Activated naive CD8-positive, alpha-beta T cell treated with anti-CD3 and anti-CD28 coated beads, Interleukin-2, amount 10 ng/mL, durations not matched to agents 7 days and 5 days (primary cell): ENCODE measurements at places on chromosomes 7 and 10. TPM values are rescaled to one million over a fixed set of nuclear protein-coding genes. Genes with fewer than 3 reads are reported as not detected.

DNA sequence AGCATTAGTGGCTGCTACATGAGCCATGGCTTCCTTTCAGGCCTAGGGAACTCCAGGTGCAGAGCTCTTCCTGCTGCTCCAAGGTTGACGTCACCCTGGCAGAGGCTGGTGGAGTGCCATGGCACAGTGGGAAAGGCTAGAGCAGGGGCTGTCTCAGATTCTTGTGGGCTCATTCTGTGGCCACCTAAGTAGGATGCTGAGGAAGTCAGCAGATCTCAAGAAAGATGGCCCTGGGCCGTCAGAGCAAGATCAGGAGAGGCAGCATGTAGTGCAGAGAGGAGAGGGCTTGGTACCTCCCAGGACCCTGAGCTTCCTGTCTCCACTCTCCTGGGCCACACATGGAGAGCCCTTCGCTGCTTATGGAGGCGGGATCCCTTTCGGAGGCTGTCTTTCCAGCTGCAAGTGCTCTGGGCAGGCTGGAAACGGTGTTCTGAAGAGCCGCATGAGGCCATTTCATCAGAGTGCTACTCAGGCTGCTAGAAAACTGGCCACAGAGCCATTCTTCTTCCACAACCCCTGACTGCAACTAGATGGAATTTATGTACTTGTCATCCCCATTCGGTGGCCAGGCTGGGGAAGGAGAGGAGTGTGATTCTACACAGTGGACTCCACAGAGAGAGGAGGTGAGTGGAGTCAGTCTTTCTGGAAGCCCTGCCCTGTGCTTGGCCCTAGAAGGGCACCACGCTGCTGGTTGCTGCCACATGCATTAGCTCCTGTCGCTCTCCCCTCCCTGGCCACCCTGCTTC lies 304.2 kb downstream of the RPS24 start:
- no peak for DNase-seq

IFIT2 gene
- 18.5 TPM for total RNA-seq

GRCh38 chr10:6624392-6624791 lies 44.3 kb upstream of the PRKCQ start:
- no peak for DNase-seq

DNA sequence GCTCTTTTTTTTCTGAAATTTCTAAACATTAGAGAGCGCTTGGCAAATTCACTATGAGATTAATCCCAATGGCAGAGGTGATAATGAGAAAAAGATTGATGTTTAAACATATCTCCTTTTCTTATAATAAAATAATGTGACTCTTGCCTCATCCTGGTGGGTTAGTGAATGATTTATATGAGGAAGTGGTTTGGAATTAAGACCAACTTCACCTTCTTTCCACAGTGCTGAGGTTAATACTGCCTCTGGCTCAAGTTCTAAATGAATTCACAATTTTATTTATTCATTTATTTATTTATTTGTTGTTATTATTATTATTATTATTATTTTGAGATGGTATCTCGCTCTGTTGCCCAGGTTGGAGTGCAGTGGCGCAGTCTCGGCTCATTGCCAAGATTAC lies 40.5 kb upstream of the ADO start:
- DNase-seq: no peak

- no peak for DNase-seq
These were observed 28.8 kb downstream of the ABI1 start for GRCh38 chr10:26831936-26832335.

GRCh38 chr10:23912884-23913404 lies 296.0 kb upstream of the KIAA1217 start:
- no peak for DNase-seq

DNA sequence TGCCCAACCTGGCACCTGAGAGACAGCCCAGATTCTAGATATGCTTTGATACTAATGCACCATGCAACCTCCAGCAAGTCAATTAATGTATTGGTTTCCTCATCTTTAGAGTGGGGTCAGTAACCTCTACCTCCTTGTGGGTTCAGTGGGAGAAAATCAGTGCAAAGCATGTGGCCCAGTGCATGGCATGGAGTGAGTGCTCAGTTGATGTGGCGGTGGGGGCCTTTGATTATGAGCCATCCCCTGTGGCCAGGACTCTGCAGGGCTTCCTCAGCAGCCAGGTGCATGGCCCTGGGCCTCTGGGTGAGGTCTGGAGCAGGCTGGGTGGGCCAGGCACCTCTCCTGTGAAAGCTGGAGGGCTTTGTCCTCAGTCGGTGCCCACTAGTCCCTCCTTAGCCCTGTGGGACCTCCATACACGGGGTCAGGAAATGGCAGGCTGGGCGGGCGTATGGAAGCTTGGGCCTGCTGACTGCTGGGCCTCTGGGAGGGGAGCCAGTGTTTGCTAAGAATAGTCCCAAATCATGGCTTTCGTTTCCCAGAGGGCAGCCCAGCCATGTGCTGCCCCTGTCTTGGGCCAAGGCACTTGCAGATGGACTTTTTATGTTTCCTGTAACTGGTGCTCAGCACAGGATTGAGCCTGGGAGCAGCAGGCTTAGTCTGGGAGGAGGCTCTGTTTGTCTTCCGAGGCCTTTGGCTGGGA lies 3.4 kb downstream of the PALD1 start:
- no peak for DNase-seq

DNA sequence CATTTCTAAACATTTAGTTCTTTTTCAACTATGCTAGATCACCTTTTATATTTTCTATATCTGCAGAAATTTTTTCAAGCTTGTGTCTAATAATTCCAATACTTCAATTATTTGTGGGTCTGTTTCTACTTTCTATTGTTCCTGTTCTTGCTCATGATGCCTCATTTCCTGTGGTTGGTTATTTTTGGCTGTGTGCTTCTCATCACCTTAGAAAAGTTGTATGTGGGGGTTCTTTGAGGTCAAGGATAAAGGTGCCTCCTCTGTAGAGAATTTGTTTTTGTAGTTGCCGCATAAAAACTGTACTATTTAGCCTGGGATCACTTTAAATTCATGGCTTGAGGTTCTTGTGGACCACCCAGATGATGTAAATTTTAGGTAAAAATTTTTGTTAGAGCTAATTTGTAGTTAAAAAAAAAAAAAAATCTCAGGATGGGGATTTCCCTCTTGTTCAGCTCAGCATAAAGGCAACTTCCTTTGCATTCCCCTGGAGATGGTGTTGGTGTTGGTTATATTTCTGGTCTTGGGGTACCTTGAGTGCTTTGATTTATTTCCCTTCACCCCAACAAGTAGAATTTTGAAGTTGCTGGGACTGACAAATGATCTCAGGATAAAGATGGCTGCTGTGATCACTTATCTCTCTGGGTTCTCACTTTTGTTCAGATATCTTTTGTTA lies 27.0 kb upstream of the JAZF1 start:
- DNase-seq: no peak

FEZF1 gene
- total RNA-seq: not detected

TLX1 gene
- total RNA-seq: not detected

INMT gene
- 0.30 TPM for total RNA-seq

FXYD4 gene
- total RNA-seq: not detected

AGR3 gene
- not detected for total RNA-seq

DNA sequence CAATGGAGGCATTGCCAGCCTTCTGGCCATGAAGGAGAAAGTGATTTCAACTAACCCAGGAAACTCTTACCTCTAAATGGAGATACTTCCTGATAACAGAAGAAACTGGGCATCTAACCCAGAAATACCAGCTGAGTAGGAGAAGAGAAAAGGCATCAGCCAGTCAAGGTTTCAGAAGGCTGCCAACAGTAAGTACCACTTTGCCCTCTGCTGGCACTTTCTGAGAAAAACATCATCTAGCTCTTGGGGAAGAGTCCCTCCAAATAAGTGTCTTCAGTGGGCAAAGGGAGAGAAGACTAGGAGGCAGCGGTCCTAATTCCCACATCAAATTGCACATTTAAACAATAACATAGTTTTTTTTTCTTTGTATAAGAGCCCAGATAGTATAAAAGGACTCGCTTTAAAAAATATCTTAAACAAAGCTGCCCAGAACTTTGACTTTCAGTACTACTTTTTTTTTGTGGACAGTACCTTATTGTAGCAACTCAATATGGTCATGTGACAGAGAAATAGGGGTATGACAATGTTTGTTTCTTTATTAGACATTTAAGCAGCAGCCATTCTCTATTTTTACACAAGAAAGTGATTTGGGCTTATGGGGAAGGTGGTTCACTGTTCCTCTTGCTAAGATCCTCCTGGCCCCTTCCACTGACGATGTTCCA lies 157.3 kb downstream of the CTTNBP2 start:
- DNase-seq: no peak

CCDC3 gene
- total RNA-seq: not detected

- DNase-seq: no peak
These were observed 6.5 kb downstream of the RGS10 start for GRCh38 chr10:119535837-119536507.

GRCh38 chr10:76626386-76626785 lies 1011.2 kb downstream of the KCNMA1 start:
- DNase-seq: no peak

DNA sequence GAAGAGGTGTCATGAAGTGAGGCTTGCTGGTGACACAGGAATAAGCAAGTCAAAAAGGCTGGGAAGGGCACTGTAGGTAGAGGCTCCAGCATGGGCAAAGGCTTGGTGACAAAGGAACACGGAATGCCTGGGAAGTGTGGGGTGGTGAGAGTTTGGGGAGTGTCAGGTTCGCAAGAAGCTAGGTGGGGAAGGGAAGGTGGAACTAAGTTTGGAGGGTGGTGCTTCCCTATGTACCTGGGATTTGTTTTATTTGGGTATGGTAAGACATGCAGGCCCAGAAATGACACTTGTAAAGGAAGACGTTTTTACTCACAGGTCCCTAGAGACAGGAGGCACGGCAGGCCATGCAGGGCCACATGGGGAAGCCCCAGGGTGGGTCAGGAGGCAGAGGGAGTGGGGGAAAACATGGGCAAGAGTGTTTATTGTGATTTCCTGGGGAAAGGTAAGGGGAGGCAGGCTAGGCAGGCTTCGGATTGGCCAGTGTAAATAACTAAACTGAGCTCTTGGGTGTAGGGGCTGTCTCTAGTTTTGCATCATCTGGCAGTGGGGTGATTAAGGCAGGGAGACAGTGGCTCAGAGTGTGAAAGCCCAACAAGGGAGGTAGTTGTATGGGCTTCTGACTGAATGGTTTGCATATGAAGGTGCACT lies 52.1 kb downstream of the SH2D4B start:
- no peak for DNase-seq

DPCD gene
- total RNA-seq: 5.5 TPM

DNA sequence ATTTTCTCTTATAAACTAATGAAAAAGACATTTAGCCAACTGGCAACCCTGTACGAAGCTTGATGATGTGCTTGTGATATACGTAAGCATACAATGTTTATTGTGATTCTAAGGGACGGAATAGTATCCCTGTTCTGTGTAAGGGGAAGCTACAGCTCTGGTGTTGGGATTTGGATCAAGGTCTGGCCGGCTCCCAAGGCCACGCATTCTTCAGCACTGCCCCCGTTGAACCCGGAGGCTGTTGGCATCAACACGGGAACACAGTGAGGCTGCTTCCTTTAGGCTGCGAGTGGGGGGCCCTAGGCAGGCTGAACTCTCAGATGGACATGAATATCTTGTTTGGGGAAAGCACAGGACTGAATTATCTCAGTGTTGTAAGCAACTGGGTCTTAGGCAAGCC lies 180.6 kb downstream of the CAMK1D start:
- DNase-seq: no peak

DNA sequence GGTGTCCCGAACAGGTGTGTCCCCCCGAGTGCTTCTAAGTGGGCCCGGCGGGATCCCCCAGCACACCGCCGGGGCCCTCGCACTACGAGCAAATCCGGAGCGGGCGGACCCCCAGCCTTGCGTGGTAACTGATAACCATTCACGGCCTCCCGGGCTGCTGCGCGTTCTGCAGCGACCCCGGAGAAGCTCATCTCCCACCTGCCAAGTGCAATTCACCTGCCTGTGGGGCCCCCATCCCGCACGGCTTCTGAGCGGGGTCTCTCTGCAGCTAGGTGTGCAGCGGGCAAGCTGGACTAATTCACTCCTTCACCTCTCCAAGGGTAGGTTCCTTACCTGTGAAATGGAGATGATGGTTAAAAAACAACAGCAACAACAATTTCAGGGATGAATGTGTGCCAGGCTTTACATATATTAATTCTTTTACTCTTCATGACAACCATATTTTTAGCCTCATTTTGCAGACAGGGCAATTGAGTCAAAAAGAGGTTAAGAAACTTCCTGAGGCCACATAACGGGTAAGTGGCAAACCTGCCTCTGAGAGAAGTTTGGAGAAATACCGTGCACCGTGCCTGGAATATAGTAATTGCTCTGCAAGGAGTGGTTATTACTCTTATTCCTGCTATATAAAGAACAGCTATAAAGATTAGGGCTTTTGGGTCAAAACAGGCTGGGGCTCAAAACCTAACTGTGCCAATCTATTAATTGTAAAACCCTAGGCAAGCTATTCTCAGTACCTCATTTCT lies 652 bp upstream of the PODXL start:
- DNase-seq: no peak

DNA sequence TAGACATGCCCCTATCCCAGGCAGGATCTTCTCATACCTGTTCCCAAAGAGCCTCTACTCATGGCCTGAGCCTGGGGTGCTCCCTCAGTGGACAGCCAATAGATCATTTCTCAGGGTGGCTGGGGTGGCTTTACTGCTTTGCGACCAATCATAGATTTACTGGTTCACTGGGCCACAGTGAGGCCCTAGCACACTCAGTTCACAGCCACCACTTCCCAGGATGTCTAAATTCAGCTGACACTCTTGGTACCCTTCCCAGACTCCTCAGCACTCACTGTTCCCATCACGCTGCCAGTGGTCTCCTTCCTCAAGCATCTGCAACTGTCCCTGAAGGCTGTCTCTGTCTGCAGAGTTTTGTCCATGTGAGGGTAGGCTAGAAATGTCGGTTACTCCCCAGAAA lies 50.6 kb downstream of the ARHGAP22 start:
- DNase-seq: no peak

DNA sequence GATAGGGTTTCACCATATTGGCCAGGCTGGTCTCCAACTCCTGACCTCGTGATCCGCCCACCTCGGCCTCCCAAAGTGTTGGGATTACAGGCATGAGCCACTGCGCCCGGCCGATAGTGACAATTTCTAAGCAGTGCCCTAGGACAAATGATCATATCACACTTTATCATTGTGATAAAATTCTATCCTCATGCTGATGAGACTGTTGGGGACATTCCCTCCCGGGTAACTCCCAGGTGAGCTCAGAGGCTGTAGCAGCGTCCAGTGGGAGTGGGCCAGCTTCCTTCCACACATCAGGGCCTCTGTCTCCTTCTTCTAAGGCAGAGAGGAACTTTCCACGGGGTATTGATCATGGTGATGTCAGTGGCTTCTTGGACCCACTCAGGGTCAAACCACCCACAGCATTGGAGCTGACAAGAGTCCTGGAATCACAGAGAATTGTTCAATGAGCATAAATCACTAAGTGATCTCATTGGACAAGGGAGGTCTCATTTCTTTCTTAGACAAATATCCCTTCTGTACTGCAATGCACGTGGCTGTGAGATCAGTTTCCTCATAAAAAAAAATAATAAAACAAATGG lies 256.1 kb downstream of the KLF6 start:
- DNase-seq: no peak

SPDYE3 gene
- total RNA-seq: not detected
